ENCODE measurements at places on chromosomes 16 and 17.

- DNase-seq, result no peak
Observed at GRCh38 chr16:87878704-87879103, 9.4 kb upstream of the SLC7A5 start.

GRCh38 chr16:83813823-83814658 lies 6.3 kb downstream of the HSBP1 start:
- peak; percentile 86 for DNase-seq

DNA sequence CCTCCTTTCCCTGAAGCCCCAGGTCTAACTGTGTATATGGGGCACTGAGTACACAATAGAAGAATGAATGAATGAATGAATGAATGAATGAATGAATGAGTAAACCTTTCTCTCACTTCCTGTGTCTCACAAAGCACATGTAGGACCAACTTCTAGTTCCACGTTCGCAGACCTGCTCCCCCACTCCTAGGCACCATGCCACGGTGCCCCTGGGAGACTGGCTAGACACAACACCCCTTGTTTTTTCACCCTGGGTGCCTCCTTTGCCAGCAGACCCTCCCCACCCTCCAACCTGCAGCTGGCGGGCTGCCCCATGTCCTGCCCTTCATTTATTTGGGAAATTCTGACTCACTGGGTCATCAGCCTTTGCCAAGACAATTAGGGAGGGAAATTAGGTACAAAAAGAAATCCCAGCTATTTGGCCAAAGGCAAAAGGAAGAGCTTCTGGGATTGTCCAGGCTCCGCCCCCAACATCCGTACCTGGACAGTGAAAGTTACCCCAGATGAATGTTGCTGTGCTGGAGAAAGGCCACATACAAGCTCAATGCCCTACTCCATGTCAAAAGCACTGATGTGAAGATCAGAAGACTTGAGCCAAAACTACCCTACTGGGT lies 7.7 kb downstream of the CES1 start:
- DNase-seq, result no peak

DNA sequence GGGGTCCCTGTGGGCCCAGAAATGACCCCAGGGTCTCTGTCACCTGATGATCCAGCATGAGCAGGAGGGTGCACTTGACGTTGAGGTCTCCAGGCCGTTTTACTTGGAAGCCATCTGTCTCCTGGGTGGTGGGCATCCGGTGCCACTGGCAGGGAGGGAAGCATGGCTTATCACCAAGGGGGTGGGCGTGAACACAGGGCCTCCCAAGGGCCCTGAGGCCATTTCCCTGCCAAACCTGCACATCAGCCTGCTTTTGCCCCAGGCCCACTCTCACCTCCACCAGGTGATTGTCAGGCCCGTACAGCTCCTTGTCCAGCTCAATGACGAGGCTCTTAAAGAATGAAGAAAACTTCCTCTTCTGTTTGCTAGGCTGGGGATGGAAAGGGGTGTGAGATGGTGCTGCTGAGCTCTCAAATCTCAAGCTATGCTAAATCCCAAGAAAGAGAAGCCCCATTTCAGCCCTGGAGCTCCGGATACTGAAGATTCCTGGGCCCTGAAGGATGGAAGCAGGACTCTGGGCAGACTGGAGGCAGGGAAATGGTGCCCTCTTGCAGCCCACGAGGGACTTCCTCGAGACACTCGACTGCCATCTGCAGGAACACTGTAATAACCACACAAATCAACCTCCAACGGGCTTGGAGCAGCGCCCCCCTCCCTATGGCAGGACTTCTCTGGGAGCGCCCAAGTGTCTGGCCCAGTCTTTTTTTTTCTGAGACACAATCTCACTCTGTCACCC lies 7.1 kb upstream of the FTSJ3 start:
- DNase-seq, result peak; percentile 78

DNA sequence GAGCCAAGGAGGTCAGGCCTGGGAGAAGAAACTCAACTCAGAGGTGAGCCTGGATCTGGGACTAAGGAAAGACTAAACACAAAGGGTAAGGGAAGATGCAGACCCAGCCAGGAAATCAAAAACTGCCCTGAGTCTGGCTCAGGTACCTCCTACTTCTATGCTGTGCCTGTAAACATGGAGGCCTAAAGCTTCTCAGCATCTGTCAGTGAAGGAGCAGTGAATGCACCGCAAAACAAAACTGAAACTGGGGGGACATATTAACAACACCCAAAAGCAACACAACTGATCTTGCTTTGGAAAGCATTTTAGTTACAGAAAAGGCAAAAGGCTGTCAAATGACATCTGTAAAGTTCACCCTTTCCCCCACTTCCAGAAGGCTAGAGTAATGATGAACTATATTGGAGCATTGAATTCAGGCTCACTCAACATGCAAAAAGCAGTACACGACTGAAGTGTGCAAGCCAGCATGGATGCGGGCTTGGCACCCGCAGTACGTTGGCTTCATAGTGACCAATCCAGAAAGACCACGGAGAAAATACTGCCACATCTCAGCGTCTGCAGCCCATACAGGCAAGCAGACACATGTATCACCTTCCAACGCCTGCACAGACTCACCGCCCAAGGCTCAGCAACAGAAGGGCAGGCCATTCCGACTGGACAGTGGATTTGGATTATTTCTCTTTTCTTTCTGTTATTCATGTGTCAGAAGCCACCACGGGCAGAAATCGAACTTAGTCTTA lies 3.8 kb downstream of the TBC1D16 start:
- DNase-seq, result no peak

DNA sequence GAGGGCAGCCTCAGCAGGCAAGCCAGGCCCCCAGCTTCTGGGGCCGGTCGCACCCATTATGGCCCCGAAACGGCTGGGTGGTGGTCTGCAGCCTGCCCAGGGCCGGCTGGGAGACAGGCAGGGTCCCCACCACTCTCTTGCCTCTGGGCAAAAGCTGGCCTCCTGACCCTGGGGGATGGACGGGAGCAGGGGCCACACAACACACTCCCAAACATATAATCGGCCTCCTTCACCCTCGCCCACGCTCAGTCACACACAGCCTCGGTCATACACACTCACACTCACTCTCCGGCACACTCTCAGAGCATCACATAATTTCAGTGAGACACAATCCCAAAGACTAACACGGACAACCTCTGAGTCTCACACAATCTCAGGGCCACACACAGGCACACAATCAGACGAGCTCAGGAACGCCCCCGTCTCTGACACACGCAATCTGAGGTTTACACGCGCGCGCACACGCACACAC lies 589 bp downstream of the PEMT start:
- DNase-seq, result no peak

DNA sequence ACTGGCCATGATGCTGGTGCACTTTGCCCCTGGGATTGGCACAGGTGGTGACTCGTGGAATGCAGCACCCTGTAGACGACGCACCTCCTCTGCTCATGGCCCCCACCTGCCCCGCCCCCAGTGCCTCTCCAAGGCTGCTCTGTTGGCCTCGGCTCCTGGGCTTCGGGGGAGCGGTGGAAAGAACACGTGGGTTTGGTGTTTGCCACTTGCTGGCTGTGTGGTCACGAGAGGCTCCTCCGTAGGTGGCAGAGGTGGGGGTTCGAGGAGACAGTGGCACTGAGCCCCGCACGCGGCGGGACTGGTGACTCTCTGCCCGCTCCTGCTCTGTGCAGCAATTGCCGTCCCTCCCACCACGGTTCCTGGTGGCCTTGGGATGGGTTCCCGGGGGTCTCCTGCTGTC lies 82.8 kb upstream of the ZNF750 start:
- DNase-seq, result no peak

DNA sequence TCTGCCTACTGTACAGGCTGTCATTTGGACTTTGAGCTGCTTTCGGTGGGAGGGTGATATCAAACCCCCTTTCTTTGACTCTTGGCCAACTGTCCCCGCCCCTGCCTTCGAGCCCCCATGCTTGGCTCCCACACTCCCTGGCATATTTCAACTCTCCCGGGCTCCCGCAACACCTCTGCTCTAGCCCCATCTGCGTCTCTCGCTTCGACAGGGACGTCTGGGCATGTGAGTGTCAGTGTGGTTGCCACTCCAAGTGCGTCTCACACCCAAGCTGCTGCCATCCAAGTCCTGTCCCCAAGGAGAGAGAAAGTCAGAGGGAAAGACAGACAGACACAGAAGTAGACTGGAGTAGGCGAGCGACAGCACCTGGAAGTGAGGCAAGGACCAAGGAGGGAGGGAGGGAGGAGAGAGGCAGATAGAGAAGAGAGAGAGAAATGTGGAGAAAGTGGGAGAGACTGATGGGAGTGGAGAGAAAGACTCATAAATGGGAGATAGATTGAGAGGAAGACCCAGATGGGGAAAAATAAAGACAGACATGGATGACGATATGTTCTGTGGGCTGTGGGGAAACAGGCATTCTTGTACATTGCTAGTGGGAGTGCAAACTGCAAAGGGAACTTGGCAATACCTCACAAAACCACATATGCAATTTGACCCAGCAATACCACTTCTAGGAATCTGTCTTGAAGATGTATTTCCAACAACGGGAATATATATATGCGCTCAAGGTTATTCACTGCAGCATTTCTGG lies 11.8 kb downstream of the STARD3 start:
- peak; percentile 85 for DNase-seq

- peak; percentile 24 for DNase-seq
Observed at GRCh38 chr17:31495022-31495885, 103.8 kb downstream of the RAB11FIP4 start.

DNA sequence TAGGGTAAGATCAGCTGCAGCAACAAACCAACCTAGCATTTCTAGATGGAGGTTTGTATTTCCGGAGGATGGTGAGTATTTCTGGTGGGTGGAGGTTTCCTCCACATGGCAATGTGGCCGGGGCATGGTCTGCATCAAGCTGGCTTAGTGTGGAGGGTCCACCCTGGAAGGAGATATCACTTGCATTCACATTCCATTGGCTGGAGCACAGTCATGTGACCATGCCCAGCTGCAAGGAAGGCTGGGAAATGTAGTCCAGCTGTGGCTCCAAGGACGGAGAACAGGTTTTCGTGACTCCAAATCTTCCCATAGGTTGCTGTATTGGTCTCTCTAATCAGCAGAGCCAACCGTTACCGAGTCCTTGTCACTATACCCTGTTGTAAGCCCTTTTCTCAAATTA lies 68.7 kb downstream of the RAI1 start:
- peak; percentile 42 for DNase-seq

- no peak for DNase-seq
Observed at GRCh38 chr16:63365649-63366304, 1329.5 kb upstream of the CDH8 start.

- no peak for DNase-seq
Observed at GRCh38 chr16:27729516-27730304, 179.8 kb downstream of the KATNIP start.

DNA sequence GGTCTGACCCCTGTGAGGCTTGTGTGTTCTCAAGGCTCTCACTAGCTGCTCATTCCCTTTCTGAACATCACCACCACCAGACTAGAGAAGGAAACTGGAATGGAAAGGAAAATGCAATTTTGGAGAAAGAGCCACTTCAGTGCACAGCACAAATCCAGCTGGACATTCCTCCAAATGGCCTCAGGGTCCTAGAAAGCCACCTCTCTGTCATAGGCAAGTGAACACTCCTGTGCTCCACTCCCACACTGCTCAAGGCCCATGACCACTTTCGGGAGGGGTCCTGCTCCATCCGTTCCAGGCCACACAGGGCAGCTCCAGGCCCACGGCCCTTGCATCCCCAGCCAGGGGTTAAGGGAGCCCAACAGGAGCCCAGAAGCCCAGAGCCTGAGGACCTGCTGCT lies 2.6 kb downstream of the LRRC75A start:
- no peak for DNase-seq

DNA sequence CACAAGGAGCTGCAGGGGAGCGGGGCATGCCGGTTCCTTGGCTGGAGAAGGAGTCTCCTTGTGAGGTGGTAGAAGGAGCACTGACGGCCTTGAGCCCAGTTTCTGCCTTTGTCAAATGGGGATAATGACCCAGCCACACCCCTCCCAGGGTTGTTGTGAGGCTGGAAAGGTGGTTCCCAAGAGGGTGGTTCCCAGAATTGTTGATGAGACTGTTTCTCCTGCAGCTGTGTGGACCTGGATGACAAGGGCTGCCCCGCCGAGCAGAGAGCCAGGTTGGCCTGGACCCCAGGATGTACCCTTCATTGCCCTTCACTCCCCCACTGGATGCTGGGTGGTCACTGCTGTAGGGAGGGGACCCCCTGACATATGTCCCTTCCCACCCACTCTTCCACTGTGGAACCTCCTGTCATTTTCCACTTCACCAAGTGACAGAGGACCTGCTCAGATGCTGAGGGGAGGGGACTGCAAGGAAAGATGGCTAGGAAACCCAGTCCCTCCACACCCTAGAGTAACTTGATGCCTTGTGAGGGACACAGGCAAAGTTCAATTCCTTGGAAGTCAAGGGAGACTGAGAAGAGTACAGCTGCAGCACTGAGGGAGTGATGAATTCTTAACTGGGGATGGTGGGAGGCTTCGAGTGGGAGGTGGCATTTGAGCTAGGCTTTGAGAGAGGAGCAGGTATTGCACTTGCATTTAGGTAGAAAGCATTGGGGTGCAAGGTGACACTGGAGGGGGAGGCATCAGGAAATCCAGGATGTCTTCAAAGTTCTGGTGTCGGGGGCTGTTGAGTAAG lies 10.6 kb downstream of the MIEN1 start:
- DNase-seq, result no peak

- DNase-seq, result no peak
Observed at GRCh38 chr17:49748223-49748622, 15.7 kb downstream of the FAM117A start.

GRCh38 chr16:10001258-10001775 lies 180.9 kb downstream of the GRIN2A start:
- no peak for DNase-seq

DNA sequence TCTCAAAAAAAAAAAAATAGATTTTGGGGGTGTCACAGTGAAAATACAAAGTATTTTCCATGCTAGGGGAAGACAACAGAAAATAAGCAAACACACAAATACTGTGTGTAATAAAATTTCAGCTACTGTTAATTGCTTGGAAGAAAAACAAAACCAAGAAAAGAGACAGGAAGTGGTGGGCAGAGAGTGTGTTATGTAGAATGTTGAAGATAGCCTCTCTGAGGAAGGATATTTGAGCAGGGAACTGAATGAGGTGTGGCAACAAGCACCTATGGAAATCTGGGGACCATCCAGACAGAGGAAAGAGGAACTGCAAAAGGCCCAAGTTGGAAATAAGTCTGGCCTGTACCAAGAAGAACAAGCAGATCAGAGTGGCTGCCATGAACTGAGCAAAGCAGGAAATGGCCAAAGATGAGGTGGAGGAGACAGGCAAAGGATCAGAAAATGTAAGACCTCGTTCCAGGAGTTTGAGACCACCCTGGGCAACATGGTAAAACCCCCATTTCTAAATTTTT lies 7.8 kb upstream of the USP31 start:
- DNase-seq, result no peak

GRCh38 chr17:57136355-57136754 lies 51.3 kb downstream of the AKAP1 start:
- DNase-seq, result no peak

GRCh38 chr17:9158544-9159452 lies 137.5 kb downstream of the NTN1 start:
- no peak for DNase-seq

All from fibroblast of skin of abdomen (primary cell).